ENCODE measurements at places on chromosomes 4 and X.

- no peak for DNase-seq
Observed at GRCh38 chrX:374596-374995, 12.1 kb downstream of the PPP2R3B start.

- no peak for DNase-seq
Observed at GRCh38 chr4:35824231-35824630, 420.1 kb downstream of the ARAP2 start.

DNA sequence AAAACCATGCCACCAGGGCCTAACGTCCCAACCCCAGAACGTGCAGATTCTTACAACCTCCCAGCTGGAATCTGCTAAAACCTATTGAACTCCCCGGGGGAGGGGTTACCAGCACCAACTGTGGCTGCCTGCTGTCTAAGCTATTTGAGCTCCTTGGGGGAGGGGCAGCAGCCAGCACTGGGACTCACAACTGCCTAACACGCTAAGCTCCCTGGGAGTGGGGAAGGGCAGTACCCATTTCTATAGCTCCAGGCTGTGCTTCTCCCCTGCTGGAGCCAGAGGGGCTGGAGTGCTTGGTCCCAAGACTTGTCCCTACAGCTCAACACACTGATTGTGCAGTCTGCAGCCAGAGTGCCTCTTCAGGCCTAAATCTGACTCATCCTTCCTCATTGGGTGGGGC lies 459.8 kb upstream of the FGF16 start:
- no peak for DNase-seq

DNA sequence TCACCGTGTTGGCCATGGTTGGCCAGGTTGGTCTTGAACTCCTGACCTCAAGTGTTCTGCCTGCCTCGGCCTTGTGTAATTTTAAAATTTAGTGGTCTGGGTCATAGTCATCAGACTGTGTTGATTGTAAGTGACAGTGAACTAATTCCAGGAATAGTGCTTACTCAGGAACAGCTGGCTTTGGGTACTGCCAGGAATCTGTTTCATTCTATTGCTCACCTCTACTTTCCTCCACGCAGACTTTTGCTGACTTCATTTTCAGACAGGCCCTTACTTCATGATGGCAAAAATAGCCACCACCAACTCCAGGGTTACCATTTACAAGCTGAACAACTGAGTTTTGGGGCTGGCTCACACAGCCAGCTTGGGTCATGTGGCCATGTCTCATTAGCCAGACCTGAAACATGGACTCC lies 54.6 kb downstream of the FNIP2 start:
- no peak for DNase-seq

All from CD4-positive, alpha-beta T cell treated with Interleukin-1 beta for 1 hour (primary cell).